NCI-H446 (cell line): ENCODE measurements at places on chromosomes 2 and 18.
A peak's percentile ranks its signal among the peaks of the same experiment; 100 is the strongest.

DNA sequence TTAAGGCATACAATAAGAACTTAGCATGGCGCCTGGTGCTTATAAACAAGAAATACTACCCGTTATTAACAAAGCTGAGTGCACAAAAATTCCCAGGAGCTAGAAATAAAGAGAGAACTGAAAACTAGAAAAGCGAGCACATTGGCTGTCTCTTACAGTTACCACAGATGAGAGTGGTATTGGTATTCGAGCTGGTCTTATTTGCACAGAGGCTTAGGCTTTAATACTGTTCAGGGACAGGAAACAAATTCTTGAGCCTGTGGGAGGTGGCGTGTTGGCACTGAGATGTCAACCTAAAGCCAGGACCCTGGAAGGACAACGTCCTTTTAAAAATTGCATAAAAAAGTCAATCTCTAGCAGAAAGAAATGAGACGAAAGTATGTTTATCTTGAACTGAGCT is 67.3 kb upstream of the IGFBP2 start:
- DNase-seq, result no peak

DNA sequence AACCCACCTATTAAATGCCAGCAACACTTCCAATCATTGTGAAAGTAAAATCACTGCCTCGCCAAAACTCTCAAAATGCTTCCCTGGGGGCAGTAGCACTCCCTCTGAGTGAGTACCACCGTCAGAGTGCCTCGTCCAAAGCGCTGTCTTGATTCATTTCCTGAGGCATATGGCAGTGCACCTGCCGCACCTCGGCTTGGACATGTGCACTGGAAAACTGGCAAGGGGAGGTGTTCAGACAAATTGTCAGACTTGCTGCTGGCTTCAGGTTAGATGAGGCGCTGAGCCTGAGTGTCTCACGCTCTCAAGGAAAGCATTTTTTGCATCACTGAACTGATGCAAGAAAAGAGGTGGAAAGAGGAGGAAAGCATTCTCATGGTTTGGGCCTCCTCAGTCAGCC is 132.8 kb downstream of the ATL2 start:
- no peak for DNase-seq

- DNase-seq, result no peak
These were observed 60.7 kb upstream of the ZEB2 start for GRCh38 chr2:144580521-144581161.

- DNase-seq, result no peak
These were observed 27.3 kb downstream of the SFXN5 start for GRCh38 chr2:73043929-73044832.

DNA sequence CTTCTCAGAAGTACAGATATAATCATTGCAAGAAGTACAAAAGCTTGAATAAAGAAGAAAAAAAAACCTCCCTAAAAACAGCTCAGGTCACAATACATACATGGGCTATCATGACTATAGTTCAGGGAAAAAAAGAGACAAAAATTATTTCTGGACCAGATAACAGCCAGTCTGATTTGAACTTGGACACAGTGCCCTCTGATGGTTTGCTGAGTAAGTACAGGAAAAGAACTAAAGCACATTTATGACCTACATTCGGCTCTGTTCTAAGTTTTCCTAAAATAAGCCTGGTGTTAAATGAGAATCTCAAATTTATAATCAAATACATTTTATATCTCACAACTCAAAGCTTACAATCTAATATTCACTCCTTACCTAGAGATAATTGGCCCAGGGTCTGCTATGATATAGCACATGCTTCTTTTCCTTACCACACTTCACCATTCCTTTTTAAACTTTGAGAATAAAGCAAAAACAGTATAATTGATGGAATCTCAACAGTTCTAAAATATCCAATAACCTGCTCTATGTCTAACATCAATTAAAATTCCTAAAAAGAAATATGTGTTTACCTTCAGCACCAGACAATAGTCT is 81.1 kb downstream of the RAPH1 start:
- peak; percentile 58 for DNase-seq

- DNase-seq, result no peak
These were observed 110.9 kb downstream of the GLI2 start for GRCh38 chr2:120846406-120847095.

GRCh38 chr2:128638341-128639119 is 319.9 kb upstream of the HS6ST1 start:
- no peak for DNase-seq

DNA sequence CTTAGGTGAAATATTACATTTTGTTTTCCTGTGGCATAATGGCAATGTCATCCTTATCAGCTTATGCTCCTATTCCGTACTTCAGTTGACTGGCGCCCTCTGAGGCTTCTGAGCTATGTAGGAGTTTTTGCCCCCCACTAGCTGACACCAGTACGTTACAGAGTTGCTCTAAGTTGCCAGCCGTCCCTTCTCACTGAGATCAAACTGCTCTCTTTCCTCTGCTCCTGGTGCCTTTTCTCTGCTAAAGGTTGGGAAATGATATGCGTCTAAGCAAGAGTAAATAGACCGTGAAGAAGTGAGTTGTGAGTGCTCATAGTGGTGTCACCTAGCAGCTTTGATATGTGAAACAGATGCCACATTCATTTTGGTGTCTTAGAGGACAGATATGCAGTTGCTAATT is 99.2 kb downstream of the RAPGEF4 start:
- no peak for DNase-seq

DNA sequence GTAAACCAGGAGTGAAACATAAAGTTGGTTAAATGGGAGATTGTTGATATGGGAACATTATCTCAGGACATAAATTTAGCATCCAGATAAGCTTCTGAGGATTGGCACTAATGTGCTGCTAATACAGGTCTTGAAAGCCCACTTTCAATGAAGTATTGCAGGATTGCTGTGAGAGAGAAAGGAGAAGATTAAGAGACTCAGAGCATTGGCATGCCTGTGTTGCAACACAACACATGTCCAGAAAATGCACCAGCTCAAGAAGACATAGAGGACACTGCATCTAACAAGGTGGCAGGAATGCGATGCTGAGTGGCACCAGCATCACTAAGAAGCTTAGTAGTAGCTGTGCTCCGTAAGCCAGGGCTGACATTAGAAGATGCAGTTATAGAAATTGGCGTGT is 728.9 kb downstream of the SUCLG1 start:
- no peak for DNase-seq

DNA sequence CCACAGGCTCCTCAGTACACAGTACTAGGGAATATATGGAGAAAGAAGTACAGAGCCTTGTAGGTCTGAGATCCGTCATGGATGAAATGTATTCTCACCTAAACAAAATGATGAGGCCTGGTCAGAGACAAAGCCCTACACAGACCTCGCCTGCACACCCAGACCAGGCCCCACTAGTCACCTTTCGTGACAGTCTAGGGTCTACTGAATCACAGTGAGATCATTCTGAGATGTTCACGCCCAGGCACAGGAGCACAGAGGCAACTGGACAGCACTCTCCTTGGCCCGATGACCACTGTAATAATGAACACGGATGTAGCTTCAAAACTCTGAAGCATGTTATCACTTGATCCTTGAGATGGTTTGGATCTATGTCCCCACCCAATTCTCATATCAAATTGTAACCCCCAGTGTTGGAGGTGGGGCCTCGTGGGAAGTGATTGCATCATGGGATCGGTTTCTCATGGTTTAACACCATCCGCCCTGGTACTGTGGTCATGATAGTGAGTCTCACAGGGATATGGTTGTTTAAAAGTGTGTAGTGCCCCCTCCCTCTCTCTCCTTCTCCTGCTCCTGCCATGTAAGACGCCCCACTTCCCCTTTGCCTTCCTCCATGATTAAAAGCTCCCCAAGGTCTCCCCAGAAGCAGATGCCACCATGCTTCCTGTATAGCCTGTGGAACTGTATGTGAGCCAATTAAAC is 15.1 kb downstream of the DOCK10 start:
- no peak for DNase-seq

DNA sequence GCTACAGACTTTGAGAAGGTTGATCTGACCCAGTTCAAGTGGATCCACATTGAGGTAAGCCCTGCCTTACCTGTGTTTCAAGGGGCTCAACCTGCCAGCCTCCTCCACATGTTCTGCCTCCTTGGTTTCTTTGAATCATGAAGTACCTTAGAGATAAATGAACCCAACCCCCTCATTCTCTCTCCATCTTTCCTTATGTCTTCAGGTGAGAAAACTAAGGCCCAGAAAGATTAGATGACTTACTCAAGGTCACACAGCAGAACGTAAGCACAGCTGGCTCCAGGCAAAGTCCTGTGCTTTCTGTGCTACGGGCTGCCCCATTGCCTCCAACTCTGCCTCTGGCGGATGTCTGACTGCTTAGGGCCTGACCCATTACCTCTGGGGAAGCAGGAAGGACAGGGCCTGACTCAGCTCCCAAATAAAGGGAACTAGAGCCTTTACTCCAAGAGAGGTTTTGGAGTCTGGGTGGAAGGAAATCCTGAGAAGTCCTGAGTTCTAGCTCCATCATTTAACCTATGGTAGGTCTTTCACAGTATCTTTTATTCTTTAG is 10.3 kb downstream of the KHK start:
- no peak for DNase-seq

GRCh38 chr2:152097801-152098495 is 896 bp downstream of the CACNB4 start:
- DNase-seq, result peak; percentile 12

GRCh38 chr2:64401529-64401880 is 52.5 kb upstream of the LGALSL start:
- no peak for DNase-seq

DNA sequence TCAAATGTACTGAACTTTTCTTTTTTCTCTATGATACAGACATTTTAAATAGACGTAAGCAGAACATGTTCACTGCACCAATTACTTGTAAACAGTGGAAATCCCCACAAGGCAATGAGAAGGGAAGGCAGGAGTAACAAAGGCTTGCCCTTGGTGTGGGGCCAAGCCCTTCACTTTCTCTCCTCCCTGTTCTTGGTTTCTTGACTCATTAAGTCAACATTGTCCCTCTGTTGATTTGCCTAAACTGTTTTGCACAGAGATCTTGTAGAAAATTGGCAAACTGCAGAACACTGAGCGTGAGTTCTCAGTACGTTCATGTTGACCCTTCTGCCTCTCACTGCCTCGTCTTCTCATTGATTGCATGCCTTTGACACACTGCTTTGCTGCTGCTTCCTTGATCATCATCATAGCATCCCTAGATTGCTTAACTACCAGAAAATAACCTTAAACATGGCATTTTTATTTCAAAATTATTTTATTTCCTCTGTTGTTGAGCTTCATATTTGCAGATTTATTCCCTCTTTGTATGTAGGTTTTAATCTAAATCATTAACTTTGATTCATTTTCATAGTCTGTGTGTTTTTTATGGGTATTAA is 257.7 kb downstream of the PTGR3 start:
- DNase-seq, result no peak

- no peak for DNase-seq
These were observed 120.8 kb downstream of the NFATC1 start for GRCh38 chr18:79516441-79516931.

DNA sequence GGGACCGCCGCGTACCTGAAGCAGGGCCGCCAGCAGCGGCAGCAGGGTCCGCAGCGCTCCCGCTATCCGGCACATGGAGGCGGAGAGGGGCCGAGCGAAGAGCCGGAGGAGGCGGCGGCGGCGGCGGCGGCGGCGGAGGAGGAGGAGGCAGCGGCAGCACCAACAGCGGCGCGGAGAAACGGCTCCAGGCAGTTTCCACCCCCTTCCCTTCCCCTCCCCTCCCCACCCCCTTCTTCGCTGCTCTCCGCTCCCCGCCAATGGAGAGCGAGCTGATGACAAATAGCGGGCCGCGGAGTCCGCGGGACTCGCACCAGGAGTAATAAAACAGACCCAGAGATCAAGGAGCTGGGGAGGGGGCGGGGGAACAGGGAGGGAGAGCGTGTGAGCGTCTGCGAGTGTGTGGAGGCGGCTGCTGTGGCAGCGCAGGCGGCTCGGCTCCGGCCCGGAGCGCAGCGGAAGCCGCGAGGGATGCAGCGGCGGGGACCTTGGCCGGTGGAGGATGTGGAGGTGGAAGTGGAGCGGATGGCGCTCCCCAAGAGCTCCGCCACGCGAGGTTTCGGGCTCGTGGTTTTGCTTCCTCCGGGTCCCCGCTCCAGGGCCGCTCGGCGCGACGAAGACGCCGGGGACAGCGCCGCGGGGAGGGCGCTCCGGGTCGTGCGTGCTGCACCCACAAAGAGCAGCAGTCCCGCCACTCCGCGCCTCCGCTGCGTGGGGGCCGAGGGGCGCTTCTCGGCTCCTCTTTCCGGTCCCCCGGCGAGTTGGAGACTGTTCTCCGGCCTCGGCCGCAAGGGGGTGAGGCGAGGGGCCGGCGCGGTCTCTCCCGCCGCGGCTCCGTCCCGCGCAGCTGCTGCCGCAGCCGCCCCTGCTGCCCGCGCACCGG is at the start of gene CDH2:
CDH2 (minus strand) TSS at position 183 of the 880 bp plus-strand sequence; CDS start at position 75, 108 bp downstream.
- DNase-seq, result peak; percentile 90

- DNase-seq, result no peak
These were observed 400.7 kb downstream of the HRH4 start for GRCh38 chr18:24860978-24861680.

DNA sequence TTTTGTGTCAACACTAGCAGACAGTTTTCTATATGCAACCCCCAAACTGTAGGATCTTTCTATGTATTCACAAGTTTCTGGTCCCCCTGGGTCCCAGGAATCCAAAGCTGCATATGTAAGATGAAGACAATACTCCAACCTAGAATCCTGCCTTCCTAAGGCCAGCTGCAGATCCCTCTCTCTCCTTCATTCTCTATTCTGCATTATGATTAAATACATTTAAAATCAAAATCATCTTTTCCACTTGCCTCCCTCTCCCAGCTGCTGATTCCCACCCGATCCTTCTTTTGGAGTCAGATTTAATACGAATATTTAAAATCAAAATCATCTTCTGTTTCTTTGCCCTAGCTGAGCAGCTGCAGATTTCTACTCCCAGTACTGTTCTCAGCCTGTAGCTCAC is 783.0 kb upstream of the ZEB2 start:
- no peak for DNase-seq

DNA sequence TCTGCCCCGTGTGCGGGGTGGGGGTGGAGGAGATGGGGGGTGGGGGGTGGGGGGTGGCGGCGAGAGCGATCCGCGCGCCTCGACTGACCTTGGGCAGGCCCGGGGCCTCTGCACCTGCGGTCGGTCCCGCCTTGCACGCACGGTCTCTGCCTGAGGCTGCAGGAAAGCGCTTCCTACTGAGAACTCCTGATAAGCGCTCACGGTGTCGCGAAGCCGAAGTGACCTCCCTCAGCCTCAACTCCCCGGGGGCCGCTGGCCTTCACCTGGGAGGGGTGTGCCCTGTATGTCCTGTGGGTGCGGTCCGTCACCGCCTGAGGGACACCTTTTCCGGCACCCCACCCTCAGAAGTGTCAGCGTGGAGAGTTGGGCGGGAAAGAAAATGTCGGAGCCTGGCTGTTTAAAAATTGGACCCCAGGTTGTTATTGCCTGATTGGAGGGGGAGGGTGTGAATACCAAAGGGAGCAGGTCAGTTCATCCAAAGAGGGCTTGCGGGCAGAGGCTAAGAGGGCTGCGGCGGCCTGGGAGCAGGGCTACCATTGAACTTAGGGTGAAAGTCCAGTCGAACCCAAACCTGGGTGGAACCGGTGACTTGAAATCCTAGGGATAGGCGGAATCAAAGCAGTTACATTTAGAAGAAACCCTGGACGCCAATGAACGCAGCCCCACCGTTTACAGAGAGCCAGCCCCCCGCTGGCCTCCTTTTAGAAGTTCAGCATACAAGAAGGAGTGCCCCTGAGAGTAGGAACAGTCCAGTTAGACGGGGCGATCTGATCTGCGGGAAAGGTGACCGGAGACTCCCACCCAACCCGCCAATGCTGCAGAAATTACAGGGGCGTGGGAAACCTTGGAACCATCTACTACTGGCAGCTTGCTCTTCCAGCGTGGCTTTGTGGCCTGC is 1.2 kb downstream of the MAL start:
- no peak for DNase-seq
